ENCODE measurements at places on chromosomes 7 and 10.

DNA sequence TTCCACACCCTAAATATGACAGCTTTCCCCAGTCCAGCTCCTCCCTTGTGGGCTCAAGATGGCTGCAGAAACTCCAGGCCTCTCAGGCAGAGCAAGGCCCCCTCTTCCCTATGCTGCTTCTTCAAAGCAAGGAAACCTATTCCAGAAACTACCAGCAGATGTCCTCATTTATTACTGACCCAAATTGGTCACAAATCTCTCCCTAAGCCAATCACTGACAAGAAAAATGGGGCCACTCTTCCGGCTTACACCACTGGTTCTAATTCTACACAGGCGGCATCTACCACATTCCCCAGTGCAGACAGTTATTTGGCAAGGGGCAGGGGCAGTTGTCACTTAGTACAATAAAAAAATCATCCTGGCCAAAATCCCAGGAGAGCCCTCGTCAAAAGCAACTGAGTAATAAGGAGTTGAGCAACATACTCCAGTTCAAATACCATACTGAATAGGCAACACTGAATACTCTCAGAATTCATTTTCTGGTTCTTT, 150.4 kb downstream of the SFMBT2 start:
- H3K36me3 ChIP-seq = no peaks in the 10 kb centered on the region
- DNase-seq = peak; percentile 55
- H3K27ac ChIP-seq = no peak overlapping the region
- no peak overlapping the region for H3K4me3 ChIP-seq
- H3K4me1 ChIP-seq = no peaks in the 10 kb centered on the region
- H3K27me3 ChIP-seq = no peaks in the 10 kb centered on the region

GRCh38 chr7:145360511-145361100, 524.8 kb upstream of the TPK1 start:
- H3K4me1 ChIP-seq = no peaks in the 10 kb centered on the region
- H3K27ac ChIP-seq = no peak overlapping the region
- no peaks in the 10 kb centered on the region for H3K36me3 ChIP-seq

GRCh38 chr10:28385748-28386502, 83.1 kb upstream of the MPP7 start:
- H3K4me3 ChIP-seq = no peak overlapping the region
- H3K4me1 ChIP-seq = peaks cover 5% of the 10 kb centered on the region
- no peaks in the 10 kb centered on the region for H3K27me3 ChIP-seq
- no peaks in the 10 kb centered on the region for H3K36me3 ChIP-seq
- DNase-seq = no peak
- no peak overlapping the region for H3K27ac ChIP-seq

- H3K4me1 ChIP-seq = no peaks in the 10 kb centered on the region
- no peak for DNase-seq
- peak overlapping the region; percentile 72 for H3K4me3 ChIP-seq
- H3K27me3 ChIP-seq = no peaks in the 10 kb centered on the region
Observed at GRCh38 chr7:117020591-117020973, 67.3 kb downstream of the ST7 start.

DNA sequence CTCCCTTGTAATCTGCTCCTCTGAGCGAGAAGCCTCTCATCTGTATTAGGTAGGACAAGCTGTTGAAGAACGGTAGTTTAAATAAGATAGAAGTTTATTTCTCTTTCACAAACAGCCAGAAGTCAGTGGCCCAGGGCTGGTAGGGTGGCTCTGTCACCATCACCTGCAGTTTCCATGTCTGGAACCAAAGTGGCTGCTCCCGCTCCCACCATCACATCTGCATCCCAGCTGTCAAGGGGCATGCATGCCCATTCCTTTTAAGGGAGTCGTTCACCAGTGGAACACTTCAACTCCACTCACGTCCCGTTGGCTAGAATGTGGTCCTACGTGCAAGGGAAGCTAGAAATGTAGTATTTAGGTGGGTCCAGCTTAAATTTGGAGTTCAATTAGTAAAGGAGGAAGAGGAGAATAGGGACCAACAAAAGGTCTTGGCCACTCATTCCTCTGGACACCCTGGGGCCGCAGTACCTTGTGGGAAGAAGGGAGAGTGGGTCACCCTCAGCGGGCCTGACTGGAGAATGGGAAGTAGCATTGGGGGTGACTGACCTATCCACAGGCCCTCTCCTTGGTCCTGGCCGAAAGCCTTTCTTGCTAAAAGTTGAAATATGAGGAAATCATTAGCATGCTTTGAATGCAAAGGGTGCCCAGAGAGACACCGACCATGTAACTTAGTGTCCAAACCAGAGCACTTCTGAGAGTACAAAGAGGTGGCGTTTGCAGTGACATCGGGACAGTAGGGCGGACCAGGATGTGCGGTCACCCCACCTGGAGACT, 48.0 kb downstream of the ELFN1 start:
- H3K36me3 ChIP-seq = no peaks in the 10 kb centered on the region
- DNase-seq = no peak
- no peaks in the 10 kb centered on the region for H3K4me1 ChIP-seq
- H3K27me3 ChIP-seq = no peaks in the 10 kb centered on the region
- H3K27ac ChIP-seq = no peak overlapping the region

DNA sequence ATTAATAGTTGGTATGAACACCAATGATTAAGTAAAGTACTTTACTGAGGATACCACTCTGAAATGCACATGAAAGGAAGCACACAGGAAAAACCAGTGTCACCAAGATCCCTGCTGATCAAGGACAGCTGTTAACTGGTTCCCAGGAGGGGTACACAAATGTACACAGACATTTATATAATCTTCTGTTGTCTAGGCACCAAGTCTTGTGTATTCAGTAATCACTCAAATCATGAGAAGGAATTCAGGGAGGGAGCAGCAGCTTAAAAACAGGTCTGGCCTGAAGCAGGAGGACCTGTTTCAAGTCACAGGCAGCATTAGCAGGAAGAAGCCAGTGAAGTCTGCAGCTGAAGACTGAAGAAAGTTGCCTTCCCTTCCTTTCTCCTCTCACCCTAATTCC, 18.7 kb downstream of the MPP7 start:
- no peak overlapping the region for H3K4me3 ChIP-seq
- H3K36me3 ChIP-seq = no peaks in the 10 kb centered on the region
- no peak for DNase-seq

GRCh38 chr7:105656922-105657521, 75.7 kb upstream of the EFCAB10 start:
- H3K27ac ChIP-seq = no peak overlapping the region
- no peak overlapping the region for H3K4me3 ChIP-seq
- DNase-seq = no peak
- no peaks in the 10 kb centered on the region for H3K36me3 ChIP-seq
- H3K4me1 ChIP-seq = no peaks in the 10 kb centered on the region

- no peaks in the 10 kb centered on the region for H3K27me3 ChIP-seq
- no peak for DNase-seq
- no peak overlapping the region for H3K4me3 ChIP-seq
- H3K36me3 ChIP-seq = no peaks in the 10 kb centered on the region
Observed at GRCh38 chr7:148238761-148239325, 351.7 kb upstream of the C7orf33 start.

GRCh38 chr7:141920281-141920680, 4.1 kb downstream of the OR9A4 start:
- H3K36me3 ChIP-seq = no peaks in the 10 kb centered on the region
- no peaks in the 10 kb centered on the region for H3K27me3 ChIP-seq
- no peak overlapping the region for H3K27ac ChIP-seq
- H3K4me1 ChIP-seq = no peaks in the 10 kb centered on the region
- no peak for DNase-seq
- H3K4me3 ChIP-seq = no peak overlapping the region

GRCh38 chr10:72875250-72876055, 18.1 kb upstream of the OIT3 start:
- no peak for DNase-seq
- no peaks in the 10 kb centered on the region for H3K4me1 ChIP-seq
- no peak overlapping the region for H3K4me3 ChIP-seq

GRCh38 chr7:80918399-80918798, 452 bp downstream of the SEMA3C start:
- peak overlapping the region; percentile 67 for H3K27ac ChIP-seq
- DNase-seq = no peak
- H3K27me3 ChIP-seq = no peaks in the 10 kb centered on the region
- no peaks in the 10 kb centered on the region for H3K36me3 ChIP-seq
- H3K4me3 ChIP-seq = peak overlapping the region; percentile 91

DNA sequence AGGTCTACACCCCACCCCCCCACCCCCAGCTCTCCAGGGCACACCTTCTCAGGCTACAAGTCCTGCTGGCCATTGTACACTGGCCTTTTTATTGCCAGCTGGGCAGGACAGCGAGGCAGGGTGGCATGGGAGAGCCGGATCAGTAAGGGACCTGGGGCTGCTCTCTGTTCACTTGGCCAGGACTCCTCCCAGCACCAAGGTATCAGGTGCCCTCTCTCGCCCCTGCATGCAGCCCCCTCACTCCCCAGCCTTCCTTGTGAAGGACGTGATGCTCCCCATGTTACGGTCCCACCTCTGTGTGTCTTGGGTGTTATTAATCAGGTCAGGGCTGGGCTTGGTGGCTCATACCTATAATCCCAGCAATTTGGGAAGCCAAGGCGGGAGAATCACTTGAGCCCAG, 26.3 kb downstream of the PODXL start:
- H3K27me3 ChIP-seq = no peaks in the 10 kb centered on the region
- DNase-seq = no peak
- H3K36me3 ChIP-seq = no peaks in the 10 kb centered on the region
- H3K4me3 ChIP-seq = no peak overlapping the region
- H3K27ac ChIP-seq = no peak overlapping the region

DNA sequence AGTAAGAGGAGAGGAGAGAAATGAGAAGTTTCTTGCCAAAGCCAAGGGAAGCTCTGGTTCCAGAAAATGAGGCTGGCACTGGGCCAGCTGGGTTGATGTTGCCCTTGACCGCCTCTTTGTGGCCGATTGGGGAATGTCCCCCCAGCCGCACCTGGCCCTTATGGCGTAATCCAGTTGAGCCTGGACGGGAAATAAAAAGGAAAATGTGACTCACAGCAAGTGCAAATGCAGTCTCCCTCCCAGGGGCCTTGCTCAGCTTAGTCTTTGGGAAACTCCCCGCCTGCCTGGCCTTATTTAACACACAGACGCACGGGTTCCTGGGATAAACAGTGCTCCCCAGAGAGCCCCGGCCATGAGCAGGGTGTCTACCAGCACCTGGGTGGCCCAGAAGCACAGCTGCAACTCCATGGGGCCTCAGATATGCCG, 174.8 kb downstream of the KIAA1217 start:
- peak overlapping the region; percentile 67 for H3K27ac ChIP-seq
- peaks cover 12% of the 10 kb centered on the region for H3K4me1 ChIP-seq
- peak; percentile 55 for DNase-seq

DNA sequence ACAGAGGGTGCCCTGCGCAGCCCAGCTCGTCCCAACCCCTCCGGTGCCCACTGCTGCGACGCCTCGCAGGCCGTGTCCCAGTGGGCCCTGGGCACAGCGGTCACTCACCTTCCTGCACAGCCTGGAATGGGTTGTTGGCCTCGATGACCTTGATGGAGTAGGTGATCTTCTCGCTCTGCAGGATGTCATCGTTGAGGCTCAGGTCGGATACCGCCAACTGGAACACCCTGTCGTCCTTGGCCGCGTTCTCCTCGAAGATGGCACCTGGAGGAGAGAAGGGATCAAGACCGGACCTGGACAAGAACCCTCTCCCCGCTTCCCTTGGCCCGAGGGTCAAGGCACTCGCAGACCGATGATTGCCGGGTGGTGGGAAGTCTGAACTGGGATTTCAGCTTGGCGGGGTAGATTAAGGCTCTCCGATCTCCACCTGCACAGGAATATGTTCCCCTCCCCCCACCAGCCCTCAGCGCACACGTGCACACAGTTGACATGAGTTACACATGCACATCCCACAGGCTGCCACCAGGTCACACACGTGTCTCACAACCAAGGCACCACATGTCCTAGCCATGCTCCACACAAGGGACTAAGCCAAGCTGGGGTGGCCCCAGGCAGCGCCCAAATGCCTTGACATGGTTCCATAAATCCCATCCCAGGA, 2.6 kb downstream of the GRID1 start:
- peaks cover 6% of the 10 kb centered on the region for H3K27me3 ChIP-seq
- DNase-seq = no peak
- peaks cover 52% of the 10 kb centered on the region for H3K4me1 ChIP-seq
- H3K4me3 ChIP-seq = peak overlapping the region; percentile 33
- H3K36me3 ChIP-seq = no peaks in the 10 kb centered on the region

- no peaks in the 10 kb centered on the region for H3K27me3 ChIP-seq
- DNase-seq = no peak
- H3K27ac ChIP-seq = no peak overlapping the region
- no peak overlapping the region for H3K4me3 ChIP-seq
- H3K36me3 ChIP-seq = peaks cover 76% of the 10 kb centered on the region
Observed at GRCh38 chr7:128853799-128854198, 8.9 kb upstream of the ATP6V1F start.
